ENCODE measurements at places on chromosomes 2 and 18.

- no peak for DNase-seq
Measured at GRCh38 chr2:38158378-38159118, 82.6 kb upstream of the CYP1B1 start.

DNA sequence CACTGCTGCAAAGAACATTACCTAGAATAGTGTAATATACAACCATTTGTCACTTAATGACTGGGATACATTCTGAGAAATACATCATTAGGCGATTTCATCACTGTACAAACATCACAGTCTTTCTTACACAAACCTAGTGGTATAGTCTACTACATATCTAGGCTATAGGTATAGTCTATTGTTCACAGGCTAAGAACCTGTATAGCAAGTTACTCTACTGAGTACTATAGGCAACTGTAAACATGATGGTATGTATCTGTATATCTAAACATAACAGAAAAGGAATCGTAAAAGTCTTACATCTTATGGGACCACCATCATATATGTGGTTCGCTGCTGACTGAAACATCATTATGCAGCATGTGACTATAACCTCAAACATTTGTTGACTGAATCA lies 21.4 kb downstream of the SP3 start:
- DNase-seq, result no peak

GRCh38 chr2:196241175-196241574 lies 69.8 kb upstream of the STK17B start:
- no peak for DNase-seq

DNA sequence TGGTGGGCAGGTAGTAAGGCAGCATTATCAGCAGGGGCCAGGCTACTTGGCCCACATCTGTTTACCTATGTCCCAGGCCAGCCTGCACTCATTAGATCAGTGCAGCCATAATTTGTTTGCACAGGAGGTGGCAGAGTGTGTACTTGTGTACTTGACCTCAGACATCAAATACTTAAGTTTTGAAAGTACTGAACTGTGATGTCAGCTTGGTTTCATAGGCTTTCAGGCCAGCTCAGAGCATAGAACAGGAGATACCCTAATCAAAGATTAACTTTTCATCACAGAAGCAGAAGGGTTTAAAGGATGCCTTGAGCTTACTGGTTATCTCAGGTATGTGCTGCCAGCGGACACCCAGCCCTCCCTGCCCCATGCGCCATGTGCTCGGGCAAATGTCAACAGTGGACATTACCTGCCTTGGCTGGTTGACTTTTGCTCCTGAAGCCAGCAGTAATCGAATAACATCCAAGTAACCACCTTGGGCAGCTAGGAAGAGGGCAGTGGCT lies 33.2 kb downstream of the ANKRD29 start:
- no peak for DNase-seq

GRCh38 chr2:19214682-19215391 lies 143.6 kb downstream of the OSR1 start:
- DNase-seq, result no peak

GRCh38 chr2:236195726-236196125 lies 27.5 kb upstream of the GBX2 start:
- no peak for DNase-seq

- no peak for DNase-seq
Measured at GRCh38 chr2:221468317-221468716, 103.8 kb downstream of the EPHA4 start.
